Stimulated activated CD8-positive, alpha-beta memory T cell treated with anti-CD3 and anti-CD28 coated beads, Interleukin-7, amount 100 ng/mL, for 1 hour (primary cell): ENCODE measurements at places on chromosomes 2 and 18.

DNA sequence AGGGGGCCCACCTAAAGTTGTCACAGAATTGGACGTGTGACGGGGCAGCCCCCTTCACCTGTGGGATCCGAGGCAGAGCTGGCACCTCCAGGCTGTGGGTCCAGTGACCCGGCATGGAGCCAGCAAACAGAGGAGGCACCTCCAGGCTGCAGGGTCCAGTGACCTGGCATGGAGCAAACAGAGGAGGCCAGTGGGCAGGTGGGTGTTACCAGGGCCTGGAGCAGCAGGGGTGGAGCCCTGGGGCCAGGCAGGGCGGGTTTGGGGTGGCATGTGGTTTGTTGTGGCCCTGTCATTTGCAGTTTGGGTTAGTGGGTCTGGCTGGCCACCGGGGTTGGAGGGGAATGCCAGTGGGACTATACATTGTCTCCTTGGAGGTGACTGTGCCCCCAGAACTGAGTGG is 68.2 kb downstream of the HPCAL1 start:
- DNase-seq: no peak

GRCh38 chr2:67613227-67613626 is 216.1 kb downstream of the ETAA1 start:
- DNase-seq: no peak

GRCh38 chr2:157785866-157786662 is 90.1 kb downstream of the ACVR1 start:
- no peak for DNase-seq

DNA sequence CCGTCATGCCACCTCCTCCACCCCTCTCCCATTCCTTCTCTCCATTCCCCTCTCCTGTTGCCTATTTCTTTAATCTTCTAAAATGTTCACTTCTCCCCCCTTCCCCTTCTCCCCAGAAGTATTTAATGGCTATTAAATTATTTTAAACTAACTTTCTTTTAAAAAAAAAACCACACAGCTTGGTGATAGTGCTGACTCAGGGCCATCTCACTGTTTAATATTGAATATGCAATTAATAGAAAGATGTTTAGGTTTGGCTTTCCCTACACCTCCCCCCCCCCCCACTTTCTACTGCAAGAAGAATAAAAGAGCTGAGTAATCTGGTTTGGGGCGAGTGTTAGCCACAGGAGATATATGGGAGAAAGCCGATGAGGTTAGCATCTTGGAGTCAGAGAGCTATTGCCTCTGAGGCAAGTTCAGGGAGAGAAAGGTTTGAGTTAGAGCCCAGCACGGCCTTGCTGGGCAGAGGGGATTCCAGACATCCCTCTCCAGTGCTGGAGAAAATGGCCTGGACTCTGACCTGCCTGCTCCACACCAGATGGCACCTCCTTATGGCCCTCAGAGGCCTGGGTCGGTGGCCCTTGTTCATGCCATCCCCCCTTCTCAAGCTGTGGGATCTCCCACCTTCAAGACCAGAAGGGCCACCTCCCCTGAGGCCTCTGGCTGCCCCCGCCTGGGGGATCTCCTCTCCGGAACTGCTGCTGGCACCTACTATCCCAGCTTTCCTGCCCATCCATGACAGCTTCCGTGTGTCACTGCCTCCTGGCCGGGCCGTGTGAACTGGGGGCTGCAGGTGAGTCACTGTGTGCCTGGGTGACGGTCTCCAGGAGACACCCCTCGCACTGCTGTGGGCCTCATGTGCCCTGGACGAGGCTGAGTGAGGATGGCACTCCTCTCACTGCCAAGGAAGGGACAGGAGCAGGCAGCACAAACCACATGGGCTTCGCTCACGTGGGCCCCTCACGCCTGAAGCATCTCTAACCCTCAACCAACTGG is 246.9 kb downstream of the CELF4 start:
- DNase-seq: no peak

DNA sequence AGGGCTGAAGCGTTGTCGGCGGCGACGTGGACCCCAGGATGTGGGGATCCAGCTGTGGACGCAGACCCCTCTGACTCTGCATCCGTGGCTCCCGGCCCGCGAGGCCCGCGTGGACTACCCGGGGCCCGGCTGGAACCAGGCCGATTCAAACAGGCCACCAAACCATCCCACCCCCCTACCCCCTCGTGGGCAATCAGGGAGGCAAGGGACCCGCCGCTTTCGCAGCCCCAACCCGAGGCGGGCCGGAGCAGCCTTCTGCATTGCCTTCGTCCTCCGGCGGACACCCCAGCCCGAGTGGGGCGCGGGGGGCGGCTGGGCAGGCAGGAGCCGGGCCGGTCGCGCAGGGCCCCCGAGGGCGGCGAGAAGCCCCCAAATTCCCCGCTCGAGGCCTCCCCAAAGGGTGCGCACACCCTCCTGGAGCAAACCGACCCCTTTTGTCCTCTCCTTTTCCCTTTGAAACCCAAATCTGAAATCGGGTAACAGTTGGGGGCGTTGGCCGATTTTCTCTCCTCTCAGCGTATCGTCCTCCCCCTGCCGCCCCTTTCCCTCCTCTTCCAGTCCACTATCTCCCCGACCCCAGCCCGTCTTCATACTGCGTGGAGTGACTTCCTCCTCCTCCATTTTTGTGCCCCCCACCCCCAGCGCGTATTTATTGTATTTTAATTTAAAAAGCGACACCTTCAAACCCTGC is 7.4 kb downstream of the SP9 start:
- no peak for DNase-seq
